ENCODE measurements at places on chromosomes 7 and 10. TPM values are rescaled to one million over a fixed set of nuclear protein-coding genes. Genes with fewer than 3 reads are reported as not detected.

OR2A25 gene
- polyA plus RNA-seq = not detected

MEIG1 gene
- polyA plus RNA-seq = 0.28 TPM

OR2A42 gene
- 0.36 TPM for polyA plus RNA-seq

DNA sequence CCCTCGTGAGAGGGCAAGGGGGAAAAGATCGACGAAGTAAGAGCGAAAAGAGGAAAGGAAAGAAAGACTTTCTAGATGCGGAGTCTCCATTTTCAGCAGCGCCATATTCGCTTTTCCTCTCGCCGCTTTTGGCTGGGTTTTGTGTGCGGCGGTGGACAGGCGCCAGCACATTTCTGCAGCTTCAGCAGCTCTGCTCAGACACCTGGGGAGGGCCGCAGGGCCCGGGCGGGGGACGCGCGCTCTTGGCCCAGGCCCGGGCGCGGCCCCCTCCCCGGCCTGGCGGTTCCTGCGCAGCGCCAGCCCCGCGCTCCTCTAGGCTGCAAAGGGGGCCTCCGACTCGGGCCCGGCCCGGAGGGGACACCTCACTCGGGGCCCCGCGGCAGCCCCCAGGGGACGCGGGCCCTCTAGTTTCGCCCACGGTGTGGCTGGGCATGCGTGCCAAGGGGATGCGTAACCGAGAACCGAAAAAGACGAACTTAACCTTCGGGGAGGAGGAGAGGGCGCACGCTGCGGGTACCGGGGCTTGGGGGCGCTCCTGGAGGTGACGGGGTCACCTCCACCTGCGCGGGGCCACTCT is 34.5 kb upstream of the EBLN1 start:
- H3K27me3 ChIP-seq = peaks cover 18% of the 10 kb centered on the region
- peak overlapping the region; percentile 80 for H3K4me3 ChIP-seq
- peak; percentile 91 for DNase-seq
- H3K27ac ChIP-seq = peak overlapping the region; percentile 93
- no peaks in the 10 kb centered on the region for H3K36me3 ChIP-seq
- no peaks in the 10 kb centered on the region for H3K4me1 ChIP-seq

GRCh38 chr10:17891435-17891834 is 60.3 kb upstream of the SLC39A12 start:
- no peaks in the 10 kb centered on the region for H3K27me3 ChIP-seq
- H3K27ac ChIP-seq = no peak overlapping the region
- no peaks in the 10 kb centered on the region for H3K36me3 ChIP-seq
- no peak overlapping the region for H3K4me3 ChIP-seq

DNA sequence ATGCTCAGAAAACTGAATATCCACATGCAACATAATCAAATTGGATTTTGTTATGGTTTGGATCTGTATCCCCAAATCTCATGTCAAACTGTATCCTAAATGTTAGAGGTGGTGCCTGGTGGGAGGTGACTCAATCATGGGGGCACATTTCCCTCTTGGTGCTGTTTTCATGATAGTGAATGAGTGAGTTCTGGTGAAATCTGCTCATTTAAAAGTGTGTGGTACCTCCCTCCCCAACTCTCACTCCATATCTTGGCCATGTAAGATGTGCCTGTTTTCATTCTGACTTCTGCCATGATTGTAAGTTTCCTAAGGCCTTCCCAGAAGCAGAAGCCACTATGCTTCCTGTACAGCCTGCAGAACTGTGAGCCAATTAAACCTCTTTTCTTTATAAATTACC is 239.6 kb upstream of the KLF14 start:
- DNase-seq = no peak
- no peaks in the 10 kb centered on the region for H3K27me3 ChIP-seq
- no peak overlapping the region for H3K27ac ChIP-seq
- no peak overlapping the region for H3K4me3 ChIP-seq
- no peaks in the 10 kb centered on the region for H3K36me3 ChIP-seq

GRCh38 chr7:157752832-157753291 is 416.1 kb downstream of the DNAJB6 start:
- peaks cover 3% of the 10 kb centered on the region for H3K4me1 ChIP-seq
- no peak overlapping the region for H3K27ac ChIP-seq
- peaks cover 9% of the 10 kb centered on the region for H3K27me3 ChIP-seq
- no peak overlapping the region for H3K4me3 ChIP-seq

DNA sequence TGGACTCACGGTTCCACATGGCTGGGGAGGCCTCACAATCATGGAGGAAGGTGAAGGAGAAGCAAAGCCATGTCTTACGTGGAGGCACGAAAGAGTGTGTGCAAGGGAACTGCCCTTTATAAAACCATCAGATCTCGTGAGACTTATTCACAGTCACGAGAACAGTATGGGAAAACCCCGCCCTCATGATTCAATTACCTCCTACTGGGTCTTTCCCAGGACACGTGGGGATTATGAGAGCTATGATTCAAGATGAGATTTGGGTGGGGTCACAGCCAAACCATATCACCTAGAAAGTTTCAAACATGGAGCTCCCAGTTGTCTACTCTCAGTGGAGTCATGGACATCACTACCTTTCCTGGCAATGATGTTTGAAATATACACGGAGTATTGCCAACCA is 49.6 kb downstream of the CYCS start:
- H3K4me1 ChIP-seq = no peaks in the 10 kb centered on the region
- no peaks in the 10 kb centered on the region for H3K27me3 ChIP-seq
- DNase-seq = no peak
- no peak overlapping the region for H3K4me3 ChIP-seq

DNA sequence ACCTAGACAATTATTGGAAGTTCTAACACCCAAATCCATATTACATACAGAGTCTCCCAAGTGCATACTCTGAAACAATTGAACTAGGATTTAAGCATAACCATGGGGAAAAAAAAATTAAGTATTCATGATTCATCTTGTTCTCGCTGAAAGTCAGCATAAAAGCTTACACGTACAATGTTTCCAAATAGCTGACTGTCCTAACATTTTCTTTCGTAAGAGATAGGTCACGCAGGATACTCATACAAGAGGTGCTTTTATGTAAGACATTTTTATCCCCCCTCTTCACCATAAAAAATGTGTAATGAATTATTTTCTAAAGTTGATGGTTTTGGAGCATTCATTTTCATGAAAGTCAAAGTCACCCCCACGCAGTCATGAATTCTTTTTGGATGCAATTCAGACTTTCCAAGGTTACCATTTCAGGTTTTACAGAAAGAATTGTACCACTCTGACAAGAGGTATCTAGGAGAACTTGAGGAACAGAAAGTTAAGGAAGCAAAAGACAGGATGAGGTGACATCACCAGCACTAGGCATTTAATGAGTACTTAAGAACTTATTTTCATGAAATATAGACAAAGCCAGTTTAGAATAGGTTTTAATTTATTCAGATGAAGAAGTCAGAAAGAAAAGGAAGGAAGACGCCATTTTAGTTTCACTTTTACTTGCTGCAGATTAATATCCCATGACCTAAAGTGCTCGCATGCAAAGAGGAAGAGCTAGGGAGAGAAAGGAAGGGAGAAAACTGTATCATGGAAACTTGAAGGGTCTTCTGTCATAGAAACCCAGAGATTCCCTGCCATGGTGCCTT is 55.8 kb downstream of the TMEM26 start:
- H3K4me3 ChIP-seq = no peak overlapping the region
- H3K27me3 ChIP-seq = no peaks in the 10 kb centered on the region
- no peaks in the 10 kb centered on the region for H3K36me3 ChIP-seq
- DNase-seq = peak; percentile 76

All from muscle of leg (tissue), 16 donors.